ENCODE measurements at places on chromosomes 3 and 15.
A peak's percentile ranks its signal among the peaks of the same experiment; 100 is the strongest.

GRCh38 chr15:101398247-101398646 lies 91.3 kb downstream of the PCSK6 start:
- DNase-seq = no peak

DNA sequence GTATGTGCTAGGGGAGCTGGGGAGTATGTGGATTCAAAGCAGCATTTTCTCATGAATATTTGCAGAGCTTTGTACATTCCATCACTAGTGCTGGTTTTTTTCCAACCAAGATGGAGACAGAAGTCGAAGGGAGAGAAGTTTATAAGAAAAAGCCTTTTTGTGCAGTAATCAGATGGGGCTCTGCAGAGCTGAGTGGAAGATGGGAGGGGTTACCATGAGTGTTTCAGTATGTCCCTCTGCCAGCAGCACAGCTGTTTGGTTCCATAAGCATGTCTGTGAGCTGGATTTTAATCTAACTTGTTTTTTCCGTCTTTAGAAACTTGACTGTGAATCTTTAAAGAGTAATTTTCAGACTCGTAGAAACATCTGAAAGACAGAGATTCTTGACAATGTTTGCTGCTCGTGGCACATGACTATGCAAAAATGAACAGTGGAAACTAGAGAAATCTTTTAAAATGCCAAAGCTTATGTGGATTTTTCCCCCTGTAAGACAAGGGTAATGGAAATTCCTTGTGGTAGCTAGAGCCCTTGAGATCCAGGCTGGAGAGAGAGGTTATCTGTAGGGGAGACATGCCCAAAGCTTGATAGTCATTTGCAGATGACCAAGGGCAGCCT lies 20.3 kb downstream of the STARD9 start:
- no peak for DNase-seq

- no peak for DNase-seq
Measured at GRCh38 chr15:99454107-99454809, 111.5 kb upstream of the MEF2A start.

DNA sequence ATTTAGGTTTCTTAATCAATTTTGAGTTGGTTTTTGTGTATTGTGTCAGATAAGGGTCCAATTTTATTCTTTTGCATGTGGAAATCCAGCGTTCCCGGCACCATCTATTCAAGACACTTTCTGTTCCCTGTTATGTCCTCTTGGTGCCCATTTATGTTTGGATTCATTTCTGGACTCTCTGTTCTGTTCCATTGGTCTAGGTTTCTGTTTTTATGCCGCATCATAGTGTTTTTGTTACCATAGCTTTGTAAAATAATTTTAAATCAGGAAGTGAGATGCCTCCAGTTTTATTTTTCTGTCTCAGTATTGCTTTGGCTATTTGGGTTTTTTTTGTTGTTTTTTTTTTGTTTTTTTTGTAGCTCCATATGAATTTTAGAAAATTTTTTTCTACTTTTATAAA lies 97.1 kb downstream of the LRRC28 start:
- DNase-seq = no peak

DNA sequence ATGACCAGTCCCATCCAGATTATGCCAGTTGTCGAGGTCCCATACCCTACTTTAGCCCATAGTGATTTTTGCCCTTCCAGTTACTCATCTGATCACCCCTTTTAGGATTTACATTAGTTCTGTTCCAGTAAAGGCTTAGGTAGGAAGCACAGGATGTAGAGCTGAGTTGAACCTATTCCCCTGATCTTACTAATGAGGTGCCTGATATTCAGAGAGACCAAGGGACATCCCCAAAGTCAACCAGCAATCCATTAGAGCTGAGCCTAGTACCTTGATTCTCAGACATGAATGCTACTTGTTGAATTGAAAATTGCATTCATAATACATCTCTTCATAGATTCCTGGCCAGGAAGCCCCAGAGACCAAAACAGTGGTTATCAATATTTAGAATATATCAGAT lies 24.7 kb downstream of the CTDSPL start:
- no peak for DNase-seq

- no peak for DNase-seq
Measured at GRCh38 chr15:93266291-93266690, 177.3 kb upstream of the RGMA start.

GRCh38 chr3:197025736-197026480 lies 3.7 kb downstream of the MELTF start:
- no peak for DNase-seq

GRCh38 chr3:119662604-119663373 lies 2.4 kb upstream of the POPDC2 start:
- DNase-seq = no peak

DNA sequence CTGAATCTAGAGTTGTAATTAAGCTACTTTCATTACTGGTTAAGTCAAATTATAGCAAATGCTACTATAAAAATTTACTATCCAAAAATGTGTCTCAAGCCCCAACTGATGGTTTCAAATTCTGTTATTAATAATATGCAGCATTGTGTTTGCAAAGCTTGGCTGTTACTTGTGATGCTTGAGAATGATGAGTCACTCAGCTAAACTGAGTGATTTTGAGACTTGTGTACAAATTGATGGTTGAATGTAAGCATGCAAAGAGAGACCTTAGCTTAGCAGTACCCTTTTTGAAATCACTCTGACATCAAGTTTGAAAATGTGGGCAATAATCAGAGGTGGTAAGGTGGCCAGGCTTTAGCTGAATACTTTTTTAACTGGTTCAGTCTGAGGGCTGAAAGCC lies 27.6 kb downstream of the OPA1 start:
- DNase-seq = peak; percentile 44

- DNase-seq = no peak
Measured at GRCh38 chr3:191634902-191635301, 173.9 kb downstream of the PYDC2 start.

DNA sequence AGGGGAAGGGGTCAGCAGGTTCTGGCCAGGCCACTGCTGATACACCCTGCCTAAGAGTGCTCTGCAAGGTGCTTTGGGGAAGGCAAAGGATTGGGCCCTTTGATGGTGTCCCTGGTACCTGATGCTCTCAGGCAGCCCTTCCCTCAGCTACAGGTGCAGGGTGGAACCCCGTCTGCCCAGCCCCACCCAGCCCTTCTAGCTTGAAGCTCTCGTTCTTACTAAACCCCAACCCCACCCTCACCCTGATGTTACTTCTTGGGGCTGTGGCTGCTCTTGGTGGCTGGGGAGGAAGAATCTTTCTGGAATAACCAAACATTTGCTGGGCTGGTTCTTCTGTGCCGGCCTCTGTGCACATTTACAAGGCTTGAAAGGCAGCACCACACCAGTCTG lies 6.4 kb downstream of the GNAI2 start:
- DNase-seq = no peak

DNA sequence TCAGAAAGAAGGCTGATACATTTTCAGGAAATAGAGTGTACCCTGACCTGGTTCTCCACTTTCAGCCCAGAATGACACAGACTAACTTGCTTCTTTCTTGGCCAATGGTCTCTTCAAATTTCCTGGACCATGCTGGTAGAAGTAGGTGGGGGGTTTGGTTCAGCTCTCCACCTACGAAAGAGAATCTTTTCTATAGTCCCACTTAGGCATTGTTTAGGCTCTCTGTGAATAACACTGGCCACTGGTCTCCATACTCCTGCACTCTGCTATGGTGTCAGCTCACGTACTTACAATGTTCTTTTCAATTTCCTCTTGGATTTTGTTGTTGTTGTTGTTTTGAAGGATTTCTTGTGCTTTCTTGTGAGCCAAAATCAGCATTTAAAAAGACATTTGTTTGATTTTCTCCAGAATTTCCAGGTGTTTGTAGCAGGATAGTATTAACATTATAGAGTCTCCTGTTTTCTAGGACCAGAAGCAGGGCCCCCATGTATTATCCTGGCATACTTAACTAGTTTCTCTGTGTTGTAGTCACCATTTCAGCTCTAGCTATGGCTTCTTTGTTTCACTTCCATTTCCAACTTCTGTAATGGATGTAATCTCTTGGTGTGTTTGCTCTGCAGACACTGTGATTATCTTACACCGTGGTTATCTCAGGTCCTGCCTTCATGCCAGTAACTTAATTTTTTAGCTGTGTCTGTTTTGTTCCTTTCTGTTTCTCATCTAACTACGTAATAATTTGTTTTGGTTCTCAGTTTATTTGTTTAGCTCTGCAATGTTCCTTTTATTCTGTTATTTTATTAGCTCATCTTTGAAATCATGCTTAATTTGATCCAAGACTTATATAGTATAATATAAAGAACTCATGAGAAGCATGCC lies 61.4 kb downstream of the CHRNA7 start:
- DNase-seq = no peak

DNA sequence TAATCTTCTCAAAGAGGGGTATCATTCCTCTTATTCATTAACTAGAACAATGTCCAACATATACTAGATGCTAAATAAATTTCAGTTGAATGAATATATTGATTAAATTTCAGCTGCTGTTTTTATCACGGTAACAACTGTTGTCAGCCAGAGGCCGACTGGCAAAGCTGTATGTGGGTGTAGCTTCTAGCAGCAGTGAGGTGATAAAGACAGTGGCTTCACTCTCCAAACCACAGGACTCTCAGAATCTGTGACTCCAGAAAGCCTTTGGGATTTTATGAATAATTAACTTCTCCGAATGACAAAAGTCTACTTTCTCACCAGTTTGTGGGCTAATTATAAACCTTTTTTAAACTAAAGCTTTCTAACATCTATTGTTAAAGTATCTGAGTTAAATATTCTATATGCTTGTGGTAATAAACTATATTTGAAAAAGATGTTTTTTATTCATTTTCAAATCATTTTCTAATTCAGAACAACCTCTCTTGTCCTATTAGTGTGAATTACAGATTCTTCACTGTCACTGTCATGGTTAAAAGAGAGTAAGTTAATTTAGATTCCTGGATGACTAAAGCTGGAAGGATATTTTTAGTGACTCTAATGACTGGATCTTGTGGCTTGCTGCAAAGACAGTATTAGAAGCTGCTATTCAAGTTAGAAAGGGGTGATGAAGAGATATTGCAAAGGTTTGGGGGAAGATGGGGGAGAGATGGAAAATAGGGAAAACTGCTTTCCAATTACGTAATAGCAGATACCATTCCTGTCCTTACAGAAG lies 796.4 kb upstream of the ARPP21 start:
- no peak for DNase-seq

- peak; percentile 39 for DNase-seq
Measured at GRCh38 chr3:180855364-180855763, 57.1 kb upstream of the FXR1 start.

- DNase-seq = no peak
Measured at GRCh38 chr15:57500256-57500655, 91.4 kb upstream of the MYZAP start.

GRCh38 chr3:27653803-27654558 lies 68.1 kb downstream of the EOMES start:
- DNase-seq = no peak

DNA sequence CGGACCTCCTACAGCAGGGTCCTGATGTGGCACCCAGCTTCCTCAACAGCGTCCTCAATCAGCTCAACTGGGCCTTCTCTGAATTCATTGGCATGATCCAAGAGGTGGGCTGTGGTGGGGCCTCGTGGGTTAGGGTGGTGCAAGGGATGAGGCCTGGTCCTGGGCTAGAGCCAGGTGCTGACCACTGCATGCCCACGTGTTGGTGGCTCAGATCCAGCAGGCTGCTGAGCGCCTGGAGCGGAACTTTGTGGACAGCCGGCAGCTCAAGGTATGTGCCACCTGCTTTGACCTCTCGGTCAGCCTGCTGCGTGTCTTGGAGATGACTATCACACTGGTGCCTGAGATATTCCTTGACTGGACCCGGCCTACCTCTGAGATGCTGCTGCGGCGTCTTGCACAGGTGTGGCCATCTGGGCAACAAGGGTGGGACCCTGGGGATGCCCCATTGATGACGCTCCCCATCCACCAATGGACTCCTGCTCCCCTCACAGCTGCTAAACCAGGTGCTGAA lies 3.8 kb downstream of the AMIGO3 start:
- no peak for DNase-seq

DNA sequence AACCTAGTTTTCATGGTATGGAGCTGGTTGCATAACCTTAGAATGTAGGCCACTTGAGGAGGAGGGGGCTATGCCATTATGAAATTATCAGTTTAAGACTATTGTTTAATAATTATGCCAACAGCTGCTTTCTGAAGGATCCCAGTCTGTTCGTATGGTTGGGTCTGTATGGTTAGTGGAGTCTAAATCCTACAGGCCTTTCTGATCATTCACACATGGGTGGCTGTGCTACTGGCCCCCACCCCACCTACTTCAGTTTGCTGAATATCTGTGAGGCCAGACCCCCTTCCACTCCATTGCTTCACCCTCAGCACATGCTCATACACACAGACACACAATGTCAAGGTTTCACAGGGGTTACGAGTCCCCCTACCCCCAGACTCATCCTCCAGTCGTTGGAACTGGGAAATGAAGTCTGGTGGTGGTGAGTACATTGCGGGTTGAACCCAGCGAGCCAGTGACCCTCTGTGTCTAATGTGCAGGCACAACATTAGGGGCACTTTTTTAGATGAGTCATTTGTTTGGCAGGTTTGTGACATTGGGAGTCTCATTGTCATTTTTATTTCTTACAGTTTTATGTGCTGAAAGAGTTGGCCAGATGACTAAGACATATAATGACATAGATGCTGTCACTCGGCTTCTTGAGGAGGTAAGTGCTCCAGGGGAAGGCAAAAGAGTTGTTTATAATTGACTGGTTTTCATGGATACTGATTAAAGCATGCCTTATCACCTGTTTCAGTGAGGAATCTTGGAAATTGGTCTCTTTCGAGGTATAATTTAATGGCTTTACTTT lies 85.3 kb downstream of the TRAK1 start:
- no peak for DNase-seq

DNA sequence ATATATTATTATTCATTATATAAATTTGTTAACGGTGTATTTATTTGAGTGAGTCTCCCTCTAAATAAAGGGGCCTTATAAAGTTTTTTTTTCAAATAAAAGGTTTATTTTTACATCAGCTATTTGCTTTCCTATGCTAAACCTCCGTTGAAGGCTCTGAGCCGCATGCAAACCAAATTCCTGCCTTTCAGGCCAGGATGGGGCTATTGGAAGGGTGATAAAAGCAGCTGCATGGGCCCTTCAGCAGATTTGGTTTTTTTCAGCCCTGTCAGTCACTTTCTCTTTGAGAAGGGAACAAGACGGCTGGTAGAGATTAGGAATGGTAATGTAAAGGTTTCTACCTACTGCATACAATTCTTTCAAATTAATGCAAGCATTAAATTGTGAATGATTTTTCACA lies 244.2 kb downstream of the WNT5A start:
- no peak for DNase-seq
